Activated naive CD4-positive, alpha-beta T cell treated with anti-CD3 and anti-CD28 coated beads, Interleukin-2, amount 50 U/mL, for 16 hours (primary cell): ENCODE measurements at places on chromosomes 12 and 14.
A peak's percentile ranks its signal among the peaks of the same experiment; 100 is the strongest.

DNA sequence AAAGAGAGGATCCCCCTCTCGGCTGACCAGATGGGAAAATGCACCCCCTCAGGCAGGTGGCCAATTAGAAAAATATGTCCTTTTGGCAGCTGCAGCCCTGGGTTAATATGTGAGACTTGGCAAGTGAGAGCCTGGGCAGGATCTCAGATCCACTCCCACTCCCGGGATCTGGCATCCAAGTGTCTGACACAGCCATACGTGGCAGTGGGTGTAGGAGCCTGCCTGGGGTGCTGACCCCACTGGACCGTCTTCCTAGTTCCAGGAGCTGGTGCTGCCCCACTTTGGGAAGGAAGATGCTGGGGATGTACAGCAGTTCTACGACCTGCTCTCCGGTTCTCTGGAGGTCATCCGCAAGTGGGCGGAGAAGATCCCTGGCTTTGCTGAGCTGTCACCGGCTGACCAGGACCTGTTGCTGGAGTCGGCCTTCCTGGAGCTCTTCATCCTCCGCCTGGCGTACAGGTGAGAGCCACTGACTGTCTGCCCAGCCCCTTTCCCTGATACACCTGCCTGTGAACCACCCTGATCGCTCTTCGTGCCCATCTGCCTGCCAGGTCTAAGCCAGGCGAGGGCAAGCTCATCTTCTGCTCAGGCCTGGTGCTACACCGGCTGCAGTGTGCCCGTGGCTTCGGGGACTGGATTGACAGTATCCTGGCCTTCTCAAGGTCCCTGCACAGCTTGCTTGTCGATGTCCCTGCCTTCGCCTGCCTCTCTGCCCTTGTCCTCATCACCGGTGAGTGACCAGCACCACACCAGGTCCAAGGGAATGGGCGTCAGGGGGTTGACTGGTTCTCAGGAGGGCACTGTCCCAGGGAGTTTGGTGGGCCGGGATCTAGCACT is 5.8 kb downstream of the NR4A1 start:
- no peak for DNase-seq

DNA sequence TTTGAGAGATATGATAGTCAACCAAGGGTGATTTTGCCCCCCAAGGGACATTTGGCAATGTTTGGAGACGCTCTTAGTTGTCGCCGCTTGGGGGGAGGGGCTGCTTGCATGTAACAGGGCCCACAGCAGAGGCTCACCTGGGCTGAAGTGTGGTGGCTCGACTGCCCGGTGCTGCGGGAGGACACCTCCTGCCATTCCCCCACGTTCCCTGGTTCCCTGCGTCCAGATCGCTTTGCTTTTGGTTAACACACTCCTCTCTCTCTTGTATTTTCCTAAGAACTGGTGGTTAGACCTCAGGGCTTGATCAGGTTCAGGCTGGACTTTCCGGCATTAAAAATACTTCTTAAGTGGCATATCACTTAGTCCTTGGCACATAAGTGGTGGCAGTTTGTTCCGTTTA is 18.9 kb downstream of the PPP2R5C start:
- no peak for DNase-seq

GRCh38 chr12:114254998-114255397 is 150.9 kb downstream of the TBX5 start:
- no peak for DNase-seq

GRCh38 chr14:32404784-32405573 is 75.9 kb downstream of the AKAP6 start:
- DNase-seq = no peak

DNA sequence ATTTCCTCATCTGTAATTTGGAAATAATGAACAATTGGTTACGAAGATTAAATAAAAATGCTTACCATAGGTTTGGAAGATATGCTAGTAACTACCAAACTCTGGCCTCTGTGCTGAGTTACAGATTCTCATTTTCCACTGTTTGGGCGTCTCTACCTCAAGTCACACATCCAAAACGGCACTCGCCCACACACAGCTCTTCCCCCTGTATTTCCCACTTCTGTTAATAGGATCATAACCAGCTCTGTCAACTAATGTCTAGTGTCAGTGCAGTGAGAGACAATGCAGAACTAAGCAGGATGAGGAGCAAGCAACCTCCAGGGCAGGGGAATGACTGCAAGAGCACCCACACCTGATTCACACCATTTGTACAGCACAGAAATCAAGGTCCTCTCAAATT is 10.9 kb upstream of the SYCP3 start:
- no peak for DNase-seq

DNA sequence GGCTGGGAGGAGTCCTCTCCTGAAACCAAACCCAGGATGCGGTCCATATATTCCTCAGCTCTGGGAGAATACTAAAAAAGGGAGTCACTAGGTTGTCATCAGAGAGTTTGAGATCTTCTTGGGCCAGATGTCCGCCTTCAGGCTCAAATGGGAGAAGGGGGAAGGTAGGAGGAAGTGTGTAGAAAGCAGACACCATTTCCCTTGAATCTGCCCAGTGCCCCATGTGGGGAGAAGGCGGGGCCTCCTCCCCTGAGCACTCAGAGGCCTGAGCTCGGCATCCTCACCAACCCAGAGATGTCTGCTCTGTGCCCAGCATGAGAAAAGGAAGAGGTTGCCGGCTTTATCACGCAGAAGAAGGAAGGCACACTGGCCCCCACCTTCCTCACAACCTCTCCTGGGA is 37.3 kb downstream of the LTBP2 start:
- no peak for DNase-seq

- DNase-seq = no peak
These were observed 7.6 kb upstream of the MARK3 start for GRCh38 chr14:103377522-103378037.

- no peak for DNase-seq
These were observed 225.0 kb downstream of the GXYLT1 start for GRCh38 chr12:41919526-41920261.

DNA sequence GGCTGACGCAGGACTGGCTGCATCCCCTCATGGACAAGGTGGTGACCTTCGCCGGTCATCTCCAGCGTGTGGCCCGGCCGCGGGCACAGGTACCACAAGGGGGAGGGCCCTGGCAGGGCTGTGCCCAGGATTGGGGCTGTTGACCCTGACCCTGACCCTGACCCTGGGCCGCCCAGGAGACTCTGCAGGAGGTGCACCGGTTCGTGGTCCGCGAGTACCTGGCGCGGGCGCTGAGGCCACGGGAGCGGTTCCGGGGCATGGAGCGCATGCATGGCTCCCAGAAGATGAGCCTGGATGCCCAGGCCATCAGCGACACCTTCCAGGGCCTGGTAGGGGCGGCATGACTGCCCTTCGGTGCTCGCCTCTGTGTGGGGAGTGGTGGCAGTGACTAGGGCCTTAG is 12.9 kb downstream of the EXOC3L4 start:
- DNase-seq = no peak

DNA sequence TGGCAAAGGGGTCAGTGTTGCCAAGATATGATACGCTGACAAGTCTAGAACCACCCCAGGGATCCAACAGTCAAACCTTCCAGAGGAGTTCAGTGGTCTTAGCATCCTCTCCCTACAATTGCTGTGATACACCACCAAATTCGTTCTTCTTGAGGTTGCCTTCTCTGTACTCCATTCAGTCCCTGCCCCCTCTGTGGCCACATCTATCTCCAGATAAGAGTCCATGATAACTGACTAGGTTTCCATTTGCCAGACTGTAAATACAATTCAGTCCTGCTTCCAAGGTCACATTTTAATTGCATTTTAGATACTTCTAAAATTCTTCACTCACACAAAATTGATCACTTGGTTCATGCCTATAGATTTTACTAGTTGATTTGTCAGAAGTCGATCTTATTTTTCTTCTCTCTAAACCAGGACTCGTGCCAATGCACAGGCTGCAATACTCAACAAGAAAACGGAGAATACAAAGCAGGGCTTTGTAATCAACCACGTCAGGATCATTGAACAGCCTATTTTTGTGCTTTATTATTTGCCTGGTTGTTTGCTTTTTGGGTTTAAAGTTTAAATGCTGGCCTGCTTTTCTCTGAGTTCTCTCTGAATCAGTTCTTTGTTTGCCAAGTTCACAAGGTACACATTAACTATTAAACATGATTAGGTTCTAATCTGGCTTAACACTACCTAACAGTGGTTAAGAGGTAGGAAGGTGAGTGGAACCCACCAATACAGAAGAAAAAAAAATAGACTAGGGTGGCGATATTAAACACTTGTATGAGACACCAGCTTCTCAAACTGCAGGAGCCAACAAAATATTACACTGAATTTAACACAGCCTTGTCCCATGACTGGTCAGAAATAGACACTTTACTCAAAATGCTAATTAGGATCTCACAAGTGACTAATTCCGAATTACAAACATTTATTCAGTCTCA is 5.3 kb upstream of the TSPAN8 start:
- DNase-seq = no peak

GRCh38 chr14:106141242-106142220 is 615.1 kb downstream of the TMEM121 start:
- peak; percentile 57 for DNase-seq

DNA sequence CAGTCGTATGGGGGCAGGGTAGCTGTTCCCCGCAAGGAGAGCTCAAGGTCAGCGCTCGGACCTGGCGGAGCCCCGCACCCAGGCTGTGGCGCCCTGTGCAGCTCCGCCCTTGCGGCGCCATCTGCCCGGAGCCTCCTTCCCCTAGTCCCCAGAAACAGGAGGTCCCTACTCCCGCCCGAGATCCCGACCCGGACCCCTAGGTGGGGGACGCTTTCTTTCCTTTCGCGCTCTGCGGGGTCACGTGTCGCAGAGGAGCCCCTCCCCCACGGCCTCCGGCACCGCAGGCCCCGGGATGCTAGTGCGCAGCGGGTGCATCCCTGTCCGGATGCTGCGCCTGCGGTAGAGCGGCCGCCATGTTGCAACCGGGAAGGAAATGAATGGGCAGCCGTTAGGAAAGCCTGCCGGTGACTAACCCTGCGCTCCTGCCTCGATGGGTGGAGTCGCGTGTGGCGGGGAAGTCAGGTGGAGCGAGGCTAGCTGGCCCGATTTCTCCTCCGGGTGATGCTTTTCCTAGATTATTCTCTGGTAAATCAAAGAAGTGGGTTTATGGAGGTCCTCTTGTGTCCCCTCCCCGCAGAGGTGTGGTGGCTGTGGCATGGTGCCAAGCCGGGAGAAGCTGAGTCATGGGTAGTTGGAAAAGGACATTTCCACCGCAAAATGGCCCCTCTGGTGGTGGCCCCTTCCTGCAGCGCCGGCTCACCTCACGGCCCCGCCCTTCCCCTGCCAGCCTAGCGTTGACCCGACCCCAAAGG is 804 bp downstream of the GAPDH start:
- DNase-seq = peak; percentile 78

DNA sequence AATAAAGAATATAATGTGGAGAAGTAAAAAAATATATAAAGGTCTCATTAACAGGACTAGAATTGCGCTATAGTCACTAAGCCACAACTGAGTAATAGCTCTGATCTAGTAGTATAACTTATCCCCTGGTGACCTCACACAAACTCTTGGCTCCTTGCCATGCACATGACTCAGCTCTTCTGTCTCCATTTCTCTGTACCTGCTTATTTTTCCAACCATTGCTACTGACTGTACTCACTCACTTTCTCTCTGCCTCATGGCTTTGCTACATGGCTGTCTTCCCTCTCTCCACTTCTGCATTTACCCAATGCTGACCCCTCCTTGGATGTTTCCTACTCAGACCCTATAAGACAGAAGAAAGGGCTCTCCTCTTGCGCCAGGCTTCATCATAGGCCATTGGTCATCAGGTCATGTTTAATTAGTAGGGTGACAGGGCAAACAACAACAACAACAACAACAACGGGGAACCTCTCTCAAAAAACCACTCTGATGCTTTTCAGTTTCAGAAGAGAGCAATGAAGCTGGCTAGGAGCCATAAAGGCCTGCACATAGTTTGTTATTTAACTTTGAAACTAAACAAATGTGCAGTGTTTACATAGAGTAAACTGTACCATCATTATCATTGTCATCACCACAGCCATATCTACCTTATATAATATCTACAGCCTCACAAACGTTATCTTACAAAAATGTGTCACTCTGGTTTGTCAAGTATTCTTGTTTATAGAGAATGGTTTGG is 25.6 kb upstream of the KRAS start:
- peak; percentile 79 for DNase-seq

DNA sequence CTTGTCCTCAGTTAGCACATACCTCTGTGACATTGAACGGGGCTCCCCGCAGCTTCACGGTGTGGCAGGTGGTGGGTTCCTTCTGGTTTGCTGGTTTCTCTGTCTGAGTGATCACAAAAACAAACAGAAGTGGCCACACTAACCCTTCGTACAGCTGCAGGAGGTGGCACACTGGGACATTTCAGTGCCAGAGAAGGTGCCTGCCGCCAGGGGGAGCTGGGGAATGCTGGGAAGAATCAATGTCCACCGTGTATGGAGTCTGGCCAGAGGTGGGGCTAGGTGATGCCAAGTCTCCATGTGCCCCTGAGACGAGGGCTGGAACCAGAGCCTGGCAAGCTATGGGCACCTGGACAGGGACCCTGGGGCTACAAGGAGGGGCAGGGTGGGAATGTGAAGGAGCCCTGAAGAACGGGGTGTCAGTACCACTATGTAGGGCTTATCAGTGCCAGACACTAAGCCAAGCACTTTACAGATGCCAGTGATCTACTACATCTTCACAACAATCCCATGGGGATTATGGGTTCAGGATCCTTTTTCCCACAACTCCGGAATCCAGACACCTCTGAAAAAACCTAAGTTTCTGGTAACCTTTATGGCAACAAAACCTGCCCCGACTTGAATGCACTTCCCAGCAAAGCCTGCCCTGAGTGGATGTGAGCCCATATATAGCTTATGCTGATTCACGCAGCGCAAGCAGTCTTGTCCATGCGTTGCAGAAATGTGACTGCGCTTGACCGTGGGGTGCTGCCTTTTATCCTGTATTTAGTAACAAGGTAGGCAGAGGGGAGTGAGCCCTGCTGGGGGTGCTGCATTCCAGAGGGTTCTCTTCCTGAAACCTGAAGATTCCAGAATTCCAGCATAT is 10.8 kb downstream of the RBM19 start:
- no peak for DNase-seq

GRCh38 chr12:79691511-79692248 is 916 bp upstream of the PAWR start:
- no peak for DNase-seq

DNA sequence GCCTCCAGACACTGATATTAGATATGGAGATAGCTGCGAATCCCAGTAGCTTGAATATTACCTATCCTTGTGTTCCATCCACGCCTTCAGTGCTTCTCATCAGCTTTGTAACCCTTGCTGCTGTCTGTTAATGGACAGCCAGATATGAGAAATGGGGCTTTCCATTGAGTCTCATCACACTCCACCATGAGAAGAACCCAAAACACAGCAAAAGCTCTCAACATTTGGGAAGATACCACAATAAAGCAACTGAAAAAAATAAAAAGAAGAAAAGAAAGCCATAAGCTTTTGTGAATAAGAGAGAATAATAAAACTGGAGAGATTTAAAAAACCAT is 225.4 kb downstream of the GALC start:
- DNase-seq = no peak

- DNase-seq = no peak
These were observed at the start of gene SDR9C7 for GRCh38 chr12:56933826-56934625. SDR9C7 (minus strand) TSS chr12:56934408; CDS start chr12:56934261, 147 bp downstream.

DNA sequence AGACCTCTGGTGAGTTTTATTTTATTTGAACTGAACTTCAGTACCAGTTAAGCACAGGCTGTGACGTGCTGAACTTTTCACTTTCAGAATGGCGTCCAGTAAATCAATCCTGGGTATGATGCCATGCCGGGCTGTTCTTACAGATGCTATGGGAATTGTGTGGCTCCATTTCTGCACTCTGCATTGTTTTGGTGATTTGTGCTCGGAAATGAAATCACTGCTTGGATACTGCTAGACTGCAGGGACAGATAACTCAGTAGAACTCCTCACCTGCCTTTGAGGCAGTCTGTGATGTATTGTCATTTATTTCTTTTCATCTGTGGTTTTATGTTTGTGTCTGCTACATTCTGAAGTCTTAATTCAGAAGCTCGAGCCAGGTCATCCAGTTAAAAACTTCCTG is 172.7 kb downstream of the PTPN11 start:
- DNase-seq = no peak
